ENCODE measurements at places on chromosomes 4 and X.

DNA sequence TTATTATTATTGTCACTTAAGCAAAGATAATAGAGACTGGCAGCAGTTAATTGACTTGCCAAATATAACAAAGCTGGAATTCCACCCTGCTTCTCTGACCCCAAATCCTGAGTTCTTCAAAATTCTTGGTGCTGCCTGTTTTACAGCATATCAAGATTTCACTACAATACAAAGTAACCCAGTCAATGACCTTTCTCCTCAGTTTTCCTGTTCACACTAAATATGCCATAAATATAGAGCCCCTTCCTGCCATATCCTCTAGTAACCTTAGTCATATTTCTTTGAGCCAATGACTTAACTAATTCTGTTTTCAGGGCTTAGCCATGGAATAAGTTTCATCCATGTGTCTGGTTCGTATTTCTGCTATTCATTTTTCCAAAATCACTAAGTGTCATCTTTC, 315.3 kb upstream of the HS3ST1 start:
- no peak for DNase-seq

- no peak for DNase-seq
Measured at GRCh38 chrX:30156009-30156408, 59.4 kb upstream of the MAGEB2 start.

DNA sequence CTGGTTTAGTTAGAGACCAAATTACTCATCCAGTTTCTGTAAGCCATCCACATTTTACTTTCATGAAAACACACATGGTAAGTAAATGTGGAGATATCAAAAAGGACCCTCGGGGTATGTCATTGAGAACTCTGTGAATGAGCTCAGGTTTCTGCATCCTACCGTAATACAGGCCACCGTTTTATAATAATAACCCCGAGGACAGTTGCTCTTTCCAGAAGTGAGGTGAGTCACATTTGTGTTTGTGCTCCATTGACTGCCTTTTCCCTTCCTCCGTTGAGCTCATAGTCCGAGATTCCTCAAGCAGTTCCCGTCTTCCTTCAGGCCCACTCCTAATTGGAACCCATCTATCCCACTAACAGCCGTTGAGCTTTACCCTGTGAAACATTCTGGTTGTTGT, 95.3 kb downstream of the GRID2 start:
- DNase-seq: no peak

DNA sequence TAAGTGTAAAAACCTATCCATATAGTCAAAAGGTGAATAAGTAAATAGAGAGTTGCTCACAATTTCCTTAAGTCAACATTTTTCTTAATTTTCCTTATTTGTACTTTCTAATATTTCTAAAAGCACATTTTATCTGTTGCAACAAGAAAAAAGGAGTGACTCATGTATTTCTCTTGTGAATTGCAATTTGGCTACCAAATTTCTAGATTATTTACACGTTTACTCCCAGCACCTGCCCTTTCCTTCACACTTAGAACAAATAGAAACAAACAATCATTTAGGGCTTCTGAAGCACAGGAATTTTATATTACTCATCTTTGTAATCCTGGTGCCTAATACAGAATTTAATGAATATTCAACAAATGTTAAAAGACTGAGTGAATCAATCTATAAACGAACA, 22.2 kb downstream of the BTC start:
- no peak for DNase-seq

DNA sequence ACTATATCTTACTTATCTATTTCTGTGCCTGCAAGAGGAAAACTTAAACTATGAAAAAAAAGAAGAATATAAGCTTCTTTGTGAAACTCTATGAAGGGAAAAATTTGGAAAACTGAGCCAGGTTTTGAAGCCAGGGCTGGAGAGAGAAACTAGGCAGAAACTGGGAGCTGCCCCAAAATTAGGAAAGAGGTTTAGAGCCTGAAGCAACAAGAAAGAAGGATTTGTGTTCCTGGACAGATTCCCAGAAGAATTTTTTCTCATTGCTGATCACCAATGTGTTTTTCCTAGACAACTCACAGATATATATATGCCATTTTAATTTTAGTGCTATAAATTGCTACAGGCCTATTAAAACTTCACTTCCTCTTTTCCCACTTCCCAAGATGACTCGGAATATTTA, 245.0 kb upstream of the GEMIN8 start:
- DNase-seq: no peak

DNA sequence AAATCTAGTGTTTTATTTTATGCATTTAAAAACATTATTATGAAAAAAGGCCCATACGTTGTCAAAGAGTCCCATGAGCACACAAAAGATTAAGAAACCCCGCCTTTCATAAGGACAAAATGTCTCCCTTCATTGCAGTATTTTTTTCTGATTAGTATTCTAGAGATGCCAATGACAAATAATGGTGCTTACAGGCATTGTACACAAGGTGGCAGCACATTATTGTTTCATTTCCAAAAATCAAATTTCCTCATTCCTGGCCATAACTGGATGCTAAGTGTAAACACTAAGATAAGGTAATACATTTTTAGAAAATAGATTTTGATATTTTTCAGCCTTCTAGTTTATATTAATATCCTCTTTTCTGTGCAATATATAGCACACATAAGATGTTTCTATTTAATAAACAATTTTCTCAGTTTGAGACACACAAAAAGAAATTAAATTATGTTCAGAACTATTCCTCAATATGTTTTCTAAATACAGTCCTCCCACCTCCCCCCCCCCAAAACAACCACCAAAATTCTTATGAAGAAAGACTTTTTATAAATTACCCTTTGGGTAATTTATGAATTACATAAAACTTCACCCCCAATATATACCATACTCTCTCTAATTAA, 47.7 kb downstream of the TIGD2 start:
- DNase-seq: no peak

DNA sequence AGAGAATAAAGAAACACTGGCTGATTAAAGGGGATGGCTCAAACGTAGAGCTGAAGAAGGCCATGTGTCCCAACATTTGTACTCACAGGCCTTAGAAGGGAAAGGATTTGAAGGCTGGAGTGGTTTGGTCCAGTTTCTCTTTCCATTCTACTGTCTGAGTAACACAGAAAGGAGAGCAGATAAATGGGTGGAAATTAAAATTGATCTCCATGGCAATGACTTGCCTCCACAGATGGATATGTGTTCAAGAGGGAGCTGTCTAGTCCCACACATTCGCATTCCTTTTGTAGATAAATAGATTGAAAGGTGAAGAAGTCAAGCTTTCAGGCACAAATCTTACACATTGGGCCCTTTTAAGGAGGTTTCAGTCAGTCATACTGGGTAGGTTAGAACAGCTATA, 74.6 kb downstream of the DOCK11 start:
- DNase-seq: no peak

DNA sequence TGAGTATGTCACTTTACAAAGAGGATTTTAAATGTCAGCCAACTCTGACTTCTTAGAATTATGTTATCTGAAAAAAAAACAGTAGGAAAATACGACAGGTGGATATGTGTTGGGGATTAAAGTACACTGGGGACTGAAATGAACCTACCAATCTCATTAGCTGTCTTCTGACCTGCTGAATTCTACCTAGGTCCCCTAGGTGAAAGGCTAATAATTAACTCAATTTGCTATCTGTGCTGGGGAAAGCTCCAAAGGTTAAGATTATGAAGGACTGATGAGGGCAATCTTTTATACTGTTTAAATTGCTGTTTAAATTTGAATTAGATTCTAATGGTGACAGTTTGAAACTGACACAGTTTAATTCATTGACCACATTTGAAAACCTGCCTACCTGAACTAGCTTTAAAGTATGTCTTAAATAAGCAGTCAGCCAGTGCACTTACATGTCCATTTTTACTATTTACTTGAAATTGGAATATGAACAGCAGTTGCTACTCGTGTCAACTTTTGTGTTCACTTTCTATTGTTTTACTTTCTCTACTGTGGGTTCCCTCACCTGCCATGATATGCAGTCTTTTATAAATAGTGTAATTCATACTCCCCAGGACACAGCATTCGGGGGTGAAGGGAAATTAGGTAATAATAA, 977.3 kb downstream of the C4orf33 start:
- no peak for DNase-seq

GRCh38 chr4:3413675-3414420, 27.9 kb upstream of the HGFAC start:
- no peak for DNase-seq

DNA sequence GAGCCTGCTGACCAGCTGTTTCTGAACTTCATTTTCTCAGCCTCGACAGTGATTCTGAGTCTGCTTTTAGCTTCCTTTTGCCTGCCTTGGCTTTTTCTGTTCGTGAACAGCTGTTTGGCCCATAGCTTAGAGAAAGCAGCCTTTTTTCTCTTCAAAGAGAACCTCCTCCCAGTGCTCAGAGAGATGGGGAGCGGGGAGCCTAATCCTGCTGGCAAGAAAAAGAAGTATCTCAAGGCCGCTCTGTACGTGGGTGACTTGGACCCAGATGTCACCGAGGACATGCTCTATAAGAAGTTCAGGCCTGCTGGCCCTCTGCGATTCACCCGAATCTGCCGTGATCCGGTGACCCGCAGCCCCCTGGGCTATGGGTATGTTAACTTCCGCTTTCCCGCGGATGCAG, 756 bp downstream of the PABPC5 start:
- DNase-seq: no peak

- DNase-seq: no peak
Measured at GRCh38 chrX:12497832-12498591, 293.2 kb upstream of the PRPS2 start.

GRCh38 chrX:120297923-120298322, 13.3 kb downstream of the TMEM255A start:
- DNase-seq: no peak

GRCh38 chr4:42420140-42420539, 22.9 kb downstream of the SHISA3 start:
- DNase-seq: no peak

DNA sequence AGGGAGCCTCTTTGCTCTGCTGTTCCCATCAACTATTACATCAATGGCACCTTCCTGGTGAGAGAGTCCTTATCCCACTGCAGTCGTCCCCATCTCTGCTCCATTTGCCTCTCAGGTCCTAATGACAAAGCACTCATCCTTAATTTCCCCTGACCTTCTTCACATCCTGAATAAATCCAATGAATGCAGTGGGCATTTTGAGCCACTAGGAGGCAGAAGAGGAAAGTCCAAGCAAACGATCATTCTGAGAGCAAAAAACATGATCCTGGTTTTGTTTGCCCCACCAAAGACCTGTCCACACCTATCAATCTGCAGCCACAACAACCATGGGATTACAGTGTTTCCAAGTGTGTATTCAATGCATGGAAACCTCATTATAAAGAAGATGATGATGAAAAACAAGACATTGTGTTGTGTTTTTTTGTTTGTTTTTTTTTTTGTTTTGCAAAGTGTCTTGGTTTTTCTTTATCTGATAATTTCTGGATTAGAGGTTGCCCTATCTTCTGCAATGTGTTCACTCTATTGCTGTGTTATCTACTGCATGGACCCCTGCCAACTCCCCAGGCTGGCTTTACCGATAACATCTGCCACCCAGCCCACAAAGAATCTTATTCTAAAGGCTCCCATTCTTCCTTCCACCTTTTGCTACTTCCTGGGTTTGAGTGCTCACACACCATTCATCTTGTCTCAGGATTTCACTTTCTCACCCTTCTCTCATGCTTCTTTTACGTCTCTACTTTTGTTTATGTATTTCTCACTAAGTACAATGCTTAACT, 207.2 kb downstream of the NLGN4X start:
- DNase-seq: no peak

- no peak for DNase-seq
Measured at GRCh38 chr4:144353292-144353691, 212.8 kb upstream of the GYPA start.

DNA sequence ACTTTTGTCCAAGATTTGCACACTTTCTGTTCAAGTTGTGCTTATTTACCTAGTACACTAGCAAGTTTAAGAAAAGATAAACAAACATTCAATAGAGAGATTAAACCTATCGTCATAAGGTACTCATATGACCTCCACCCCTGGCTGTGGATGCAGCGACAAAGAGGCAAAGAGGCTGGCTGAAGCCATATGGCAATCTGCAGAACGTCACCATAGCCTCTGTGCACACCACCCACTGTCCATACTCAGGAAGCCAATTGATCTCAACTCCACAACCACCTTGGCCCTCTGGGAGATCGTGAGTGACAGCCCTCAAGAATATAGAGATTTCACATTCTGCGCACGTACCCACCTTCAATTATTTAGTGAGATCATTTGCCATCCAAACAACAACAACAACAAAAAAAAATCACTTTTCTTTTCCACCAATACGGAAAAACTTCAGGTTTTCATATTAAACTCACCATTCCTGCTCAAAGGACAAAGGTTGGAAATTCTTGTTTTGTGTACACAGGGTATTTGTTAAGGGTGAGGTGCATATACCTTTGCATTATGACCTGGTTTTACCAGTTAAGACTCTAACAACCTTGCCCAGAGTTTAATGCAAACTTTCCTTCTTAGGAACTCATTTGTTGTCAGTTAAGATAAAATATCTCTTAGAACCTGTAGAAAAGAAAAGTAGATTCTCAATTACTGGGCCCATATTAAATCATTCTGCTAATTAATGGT, 243.0 kb upstream of the FSTL5 start:
- DNase-seq: no peak

DNA sequence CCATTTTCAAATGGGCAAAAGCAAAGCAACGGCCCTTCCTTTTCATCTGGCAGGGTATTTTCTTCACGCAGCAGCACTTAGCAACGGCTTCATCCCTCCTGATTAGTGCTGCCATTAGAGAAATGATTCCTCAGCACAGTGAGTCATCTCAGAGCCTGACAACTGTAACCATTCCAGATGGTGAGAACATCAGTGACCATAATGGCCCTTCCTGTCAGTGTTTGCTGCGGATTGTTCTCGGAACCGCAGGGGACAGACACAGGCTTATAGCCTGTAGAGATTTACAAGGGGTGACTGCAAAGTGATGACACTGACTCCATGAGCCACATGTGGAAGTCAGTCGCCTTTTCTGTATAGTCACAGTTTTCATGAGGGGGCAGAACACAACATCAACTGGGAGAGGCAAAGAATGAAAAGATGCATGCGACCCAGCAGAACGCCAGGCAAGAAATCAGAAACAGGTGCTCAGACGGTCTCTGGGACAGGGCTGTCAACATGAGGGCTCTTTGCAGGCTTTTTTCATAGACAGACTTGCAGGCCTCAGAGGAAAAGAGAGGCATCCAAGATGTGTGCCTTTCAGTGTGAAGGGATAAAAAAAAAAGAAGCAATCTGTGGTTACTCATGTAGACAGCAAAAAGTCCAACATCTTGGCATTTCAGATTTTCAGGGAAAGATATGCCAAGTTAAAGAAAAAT, 69.9 kb upstream of the FBXW7 start:
- DNase-seq: no peak

DNA sequence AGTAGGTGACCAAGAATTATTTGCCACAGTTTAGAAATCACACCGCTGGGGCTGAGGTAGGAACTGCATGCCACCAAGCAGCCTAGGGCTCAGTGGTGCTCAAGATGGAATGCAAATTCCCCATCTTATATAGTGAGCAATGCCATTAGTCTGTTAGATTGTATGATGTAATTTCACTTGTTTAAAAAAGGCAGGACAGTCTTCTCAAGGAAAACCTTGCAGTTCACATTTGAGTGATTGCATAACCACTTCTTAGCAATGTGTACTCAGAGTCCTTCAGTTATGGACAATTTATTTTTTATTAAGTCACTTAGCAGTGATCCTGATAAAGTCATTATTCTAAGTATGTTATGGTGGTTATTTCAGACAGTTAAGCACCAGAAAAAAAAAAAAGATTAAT, 142.9 kb upstream of the SFRP2 start:
- no peak for DNase-seq

- DNase-seq: no peak
Measured at GRCh38 chr4:130163701-130164100, 1067.7 kb downstream of the C4orf33 start.

- no peak for DNase-seq
Measured at GRCh38 chr4:112645541-112646329, 8.8 kb downstream of the LARP7 start.
